Activated naive CD8-positive, alpha-beta T cell treated with anti-CD3 and anti-CD28 coated beads for 36 hours (primary cell): ENCODE measurements at places on chromosomes 16 and 17. TPM values are rescaled to one million over a fixed set of nuclear protein-coding genes. Genes with fewer than 3 reads are reported as not detected.
A peak's percentile ranks its signal among the peaks of the same experiment; 100 is the strongest.

ANKRD40CL gene
- not detected for total RNA-seq

GRCh38 chr17:67980456-67980855, 15.8 kb downstream of the C17orf58 start:
- H3K4me3 ChIP-seq: no peak overlapping the region
- peaks cover 3% of the 10 kb centered on the region for H3K4me1 ChIP-seq
- no peak for DNase-seq
- H3K27ac ChIP-seq: no peak overlapping the region
- H3K27me3 ChIP-seq: no peaks in the 10 kb centered on the region

CNGB1 gene
- total RNA-seq: not detected

TMEM238L gene
- not detected for total RNA-seq

MYO18A gene
- total RNA-seq: 24.2 TPM

DNA sequence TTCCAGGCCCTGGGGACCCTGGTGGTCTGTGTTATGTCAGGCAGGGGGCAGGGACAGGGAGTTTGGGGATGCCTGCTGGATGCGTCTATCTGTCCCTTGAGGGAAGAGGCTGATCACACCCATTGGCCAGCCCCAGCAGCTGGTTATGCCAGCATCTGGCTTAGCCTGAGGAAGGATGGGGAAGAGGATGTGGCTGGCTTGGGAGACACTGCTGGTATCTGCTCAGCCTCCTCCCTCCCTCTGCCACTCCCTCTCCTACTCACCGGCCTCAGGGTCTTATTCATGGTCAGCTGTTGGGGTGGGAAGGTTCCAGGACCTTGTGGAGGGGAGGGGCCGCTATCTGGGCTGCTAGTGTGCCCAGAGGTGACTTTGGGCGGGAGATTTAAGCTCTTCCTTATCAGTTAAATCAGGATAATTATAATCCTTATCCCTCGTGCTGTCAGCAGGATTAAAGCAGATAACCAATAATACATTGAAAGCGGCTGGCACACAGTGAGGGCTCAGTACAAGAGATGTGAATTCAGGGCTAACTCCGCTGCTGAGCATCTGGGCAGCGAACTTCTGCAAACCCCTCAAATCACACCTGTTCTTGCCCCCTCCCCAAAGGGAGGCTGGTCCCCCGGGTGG, 36.0 kb upstream of the MLKL start:
- DNase-seq: no peak
- H3K27me3 ChIP-seq: no peaks in the 10 kb centered on the region
- no peak overlapping the region for H3K27ac ChIP-seq
- no peak overlapping the region for H3K4me3 ChIP-seq
- no peaks in the 10 kb centered on the region for H3K36me3 ChIP-seq

CUEDC1 gene
- total RNA-seq: 0.18 TPM

KRT24 gene
- total RNA-seq: not detected

GRCh38 chr16:81956213-81956948, 54.9 kb downstream of the SDR42E1 start:
- no peak overlapping the region for H3K27ac ChIP-seq
- H3K4me3 ChIP-seq: no peak overlapping the region
- no peak for DNase-seq
- no peaks in the 10 kb centered on the region for H3K27me3 ChIP-seq
- no peaks in the 10 kb centered on the region for H3K36me3 ChIP-seq

GRCh38 chr17:44385287-44386181, 3.9 kb downstream of the ITGA2B start:
- no peaks in the 10 kb centered on the region for H3K36me3 ChIP-seq
- peaks cover 39% of the 10 kb centered on the region for H3K27me3 ChIP-seq
- peak overlapping the region; percentile 74 for H3K4me3 ChIP-seq
- H3K27ac ChIP-seq: no peak overlapping the region

RHBDL1 gene
- total RNA-seq: 0.49 TPM

DNA sequence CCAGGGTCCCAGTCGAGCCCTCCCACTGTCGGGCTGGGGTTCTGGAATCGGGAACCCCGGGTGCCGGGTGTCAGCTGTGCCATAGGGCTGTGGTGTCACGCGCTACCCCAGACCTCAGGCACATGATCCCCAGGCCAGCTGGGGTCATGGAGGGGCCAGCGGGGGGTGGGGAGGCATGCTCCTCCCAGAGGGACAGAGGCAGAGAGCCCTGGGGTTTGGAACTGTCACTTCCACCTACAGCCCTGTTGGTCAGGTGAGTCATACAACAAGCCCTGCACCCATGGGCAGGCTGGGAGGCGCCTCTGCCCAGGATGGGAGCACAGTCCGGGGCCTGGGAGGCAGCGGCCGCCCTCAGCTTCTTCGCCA, 63.0 kb downstream of the BAIAP2 start:
- DNase-seq: peak; percentile 28
- peaks cover 23% of the 10 kb centered on the region for H3K4me1 ChIP-seq
- no peaks in the 10 kb centered on the region for H3K36me3 ChIP-seq
- H3K4me3 ChIP-seq: no peak overlapping the region

DNA sequence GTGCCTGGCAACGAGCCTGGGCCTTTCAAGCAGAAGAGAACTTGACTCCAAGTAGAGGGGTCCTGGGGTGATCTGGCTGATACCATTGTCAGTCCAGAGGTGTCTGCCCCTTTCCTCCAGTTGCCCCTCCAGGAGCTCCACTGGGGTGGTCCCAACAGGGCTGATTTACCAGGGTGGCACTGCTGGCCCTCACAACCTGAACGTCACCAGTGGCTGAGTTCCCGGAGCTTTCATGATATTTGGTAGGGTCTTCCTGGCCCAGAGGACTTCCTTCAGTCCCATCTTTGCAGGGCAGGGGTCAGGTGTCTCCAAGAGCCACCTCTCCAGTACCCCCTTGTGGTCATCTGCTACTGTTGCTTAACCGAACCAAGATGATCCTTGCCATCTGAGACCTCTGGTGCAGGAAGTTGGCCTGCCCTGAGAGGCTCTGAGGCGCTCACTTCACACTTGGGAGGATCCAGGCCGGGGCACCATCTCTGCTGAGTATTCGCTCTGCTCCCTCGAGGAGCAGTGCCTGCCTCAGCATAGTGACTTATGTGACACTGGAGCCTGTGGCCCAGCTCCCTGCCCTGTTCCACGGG, 3.5 kb downstream of the LIMD2 start:
- H3K36me3 ChIP-seq: peaks cover 41% of the 10 kb centered on the region
- peaks cover 57% of the 10 kb centered on the region for H3K4me1 ChIP-seq
- peak; percentile 49 for DNase-seq
- peak overlapping the region; percentile 94 for H3K27ac ChIP-seq
- H3K4me3 ChIP-seq: peak overlapping the region; percentile 91

DNA sequence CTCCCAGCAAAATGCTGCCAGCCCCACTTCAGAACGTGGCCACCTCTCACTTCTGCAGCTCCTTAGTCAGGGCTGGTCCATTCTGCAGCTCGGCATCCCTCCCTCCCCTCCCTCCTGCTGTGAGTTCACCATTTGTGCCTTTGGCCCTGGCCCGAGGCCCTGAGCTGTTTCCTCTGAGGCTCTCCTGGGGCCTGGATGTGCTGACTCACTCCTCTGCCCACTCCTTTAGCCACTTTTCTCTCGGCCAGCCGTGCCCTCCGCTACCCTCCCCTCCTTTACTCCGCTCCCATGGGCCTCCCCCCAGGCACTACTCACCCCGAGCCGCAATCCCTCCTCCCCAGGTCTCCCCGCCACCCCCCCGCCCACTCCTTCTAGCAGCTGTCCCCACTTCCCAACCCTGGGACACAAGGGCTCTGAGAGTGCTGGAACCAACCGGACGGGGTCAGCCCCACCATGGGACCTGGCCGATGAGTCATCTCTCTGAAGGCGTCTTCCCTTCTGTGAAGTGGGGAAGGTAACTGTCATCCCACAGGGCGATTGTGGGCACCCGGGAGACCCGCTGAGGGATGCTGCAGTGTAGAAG, 11.5 kb downstream of the KCNG4 start:
- H3K27ac ChIP-seq: no peak overlapping the region
- no peaks in the 10 kb centered on the region for H3K4me1 ChIP-seq
- no peak overlapping the region for H3K4me3 ChIP-seq
- peaks cover 8% of the 10 kb centered on the region for H3K27me3 ChIP-seq

DNA sequence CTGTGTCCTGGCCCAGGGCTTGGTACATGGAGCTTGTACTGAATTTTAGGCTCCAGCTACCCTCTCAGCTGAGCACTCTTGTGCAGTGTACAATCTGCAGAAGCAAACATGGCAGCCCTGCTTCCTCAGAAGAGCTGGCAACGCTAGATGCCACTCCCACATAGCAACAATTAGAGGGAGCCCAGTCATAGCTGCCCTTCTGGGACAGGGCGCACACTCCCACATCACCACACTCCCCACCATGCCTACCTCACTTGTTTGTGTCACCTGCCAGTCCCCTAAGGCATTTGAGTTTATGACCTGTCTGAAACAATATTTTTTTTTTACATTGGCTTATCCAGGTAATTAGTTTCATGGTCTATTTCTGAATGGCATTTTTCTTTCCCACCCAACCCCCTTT, 72.3 kb downstream of the C17orf67 start:
- H3K4me3 ChIP-seq: no peak overlapping the region
- no peak for DNase-seq
- peaks cover 12% of the 10 kb centered on the region for H3K4me1 ChIP-seq

- no peaks in the 10 kb centered on the region for H3K36me3 ChIP-seq
- no peak overlapping the region for H3K4me3 ChIP-seq
- no peak overlapping the region for H3K27ac ChIP-seq
- H3K4me1 ChIP-seq: no peaks in the 10 kb centered on the region
- no peak for DNase-seq
Measured at GRCh38 chr17:11922638-11923037, 74.6 kb downstream of the ZNF18 start.

GRCh38 chr16:80680046-80680445, 124.4 kb downstream of the CDYL2 start:
- peaks cover 5% of the 10 kb centered on the region for H3K4me1 ChIP-seq
- no peaks in the 10 kb centered on the region for H3K27me3 ChIP-seq
- H3K36me3 ChIP-seq: peaks cover 4% of the 10 kb centered on the region
- no peak for DNase-seq

PPP4C gene
- total RNA-seq: 127 TPM

- H3K4me3 ChIP-seq: no peak overlapping the region
- no peak overlapping the region for H3K27ac ChIP-seq
- no peaks in the 10 kb centered on the region for H3K36me3 ChIP-seq
Measured at GRCh38 chr16:15778999-15779614, 77.7 kb downstream of the MYH11 start.

- no peak overlapping the region for H3K4me3 ChIP-seq
- H3K36me3 ChIP-seq: peaks cover 20% of the 10 kb centered on the region
- H3K27ac ChIP-seq: no peak overlapping the region
- DNase-seq: no peak
- no peaks in the 10 kb centered on the region for H3K27me3 ChIP-seq
Measured at GRCh38 chr16:71927787-71928186, 32.5 kb downstream of the IST1 start.

DNA sequence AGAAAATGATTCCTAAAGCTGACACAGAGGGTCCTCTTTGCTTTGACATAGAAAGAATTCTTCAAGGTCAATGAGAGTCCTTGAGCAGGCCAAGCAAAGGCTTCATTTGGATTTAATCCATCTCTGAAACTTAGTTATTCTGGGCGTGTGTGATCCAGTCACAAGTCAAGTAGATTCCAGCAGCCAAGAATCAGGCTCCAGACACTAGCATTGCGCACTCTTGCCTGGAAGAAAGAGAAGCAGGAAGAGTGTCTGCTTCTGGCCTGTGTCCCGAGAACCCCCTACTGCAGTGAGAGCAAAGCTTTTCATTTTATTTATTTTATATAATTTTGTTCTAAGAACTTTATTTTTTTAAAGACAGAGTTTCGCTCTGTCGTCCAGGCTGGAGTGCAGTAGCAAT, 88.2 kb upstream of the CACNG5 start:
- no peak for DNase-seq
- H3K36me3 ChIP-seq: peaks cover 29% of the 10 kb centered on the region
- no peaks in the 10 kb centered on the region for H3K4me1 ChIP-seq
- no peak overlapping the region for H3K4me3 ChIP-seq
- H3K27me3 ChIP-seq: no peaks in the 10 kb centered on the region
- H3K27ac ChIP-seq: no peak overlapping the region

DNA sequence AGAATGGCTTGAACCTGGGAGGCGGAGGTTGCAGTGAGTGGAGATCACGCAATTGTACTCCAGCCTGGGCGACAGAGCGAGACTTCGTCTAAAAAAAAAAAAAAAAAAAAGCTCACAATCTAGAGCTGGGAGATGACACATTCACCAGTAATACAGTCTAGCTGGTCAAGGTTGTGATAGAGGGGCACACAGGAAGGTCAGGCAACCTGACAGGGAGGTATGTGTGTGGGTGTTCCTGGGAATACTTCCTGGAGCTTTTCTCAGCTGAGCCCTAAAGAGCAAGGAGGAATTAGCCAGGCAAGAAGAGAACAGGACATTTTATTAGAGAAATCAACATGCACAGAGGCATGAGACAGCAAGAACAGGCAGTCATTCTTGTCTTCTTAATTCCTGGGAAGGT, 216.7 kb downstream of the SHISA9 start:
- H3K27me3 ChIP-seq: peaks cover 4% of the 10 kb centered on the region
- H3K27ac ChIP-seq: no peak overlapping the region

OTOP2 gene
- not detected for total RNA-seq

ADAD2 gene
- 0.66 TPM for total RNA-seq

CDT1 gene
- total RNA-seq: 158 TPM

DNA sequence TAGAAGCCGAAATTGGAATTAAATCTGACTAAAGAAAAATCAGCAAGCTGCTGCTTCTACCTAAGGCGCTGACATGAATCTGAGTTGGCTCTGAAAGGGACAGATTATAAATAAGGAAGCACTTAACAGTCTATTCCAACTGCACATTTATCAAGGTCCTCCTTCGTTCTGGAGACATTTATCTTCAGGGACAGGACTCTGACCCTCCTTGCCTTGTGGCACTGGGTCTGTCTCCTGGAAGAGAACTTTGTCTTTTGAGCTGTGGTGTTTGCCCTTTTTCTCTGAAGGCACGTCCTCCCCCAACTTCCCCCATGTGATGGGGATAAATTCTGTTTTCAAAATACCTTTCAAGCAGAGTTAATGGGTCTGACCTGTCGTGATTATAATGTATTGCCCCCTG, 47.0 kb upstream of the MARCHF10 start:
- no peak for DNase-seq
- H3K4me3 ChIP-seq: no peak overlapping the region
- no peaks in the 10 kb centered on the region for H3K36me3 ChIP-seq
- H3K27me3 ChIP-seq: no peaks in the 10 kb centered on the region
- H3K4me1 ChIP-seq: no peaks in the 10 kb centered on the region

KCNH4 gene
- total RNA-seq: 0.44 TPM

ABCC12 gene
- total RNA-seq: not detected

DNA sequence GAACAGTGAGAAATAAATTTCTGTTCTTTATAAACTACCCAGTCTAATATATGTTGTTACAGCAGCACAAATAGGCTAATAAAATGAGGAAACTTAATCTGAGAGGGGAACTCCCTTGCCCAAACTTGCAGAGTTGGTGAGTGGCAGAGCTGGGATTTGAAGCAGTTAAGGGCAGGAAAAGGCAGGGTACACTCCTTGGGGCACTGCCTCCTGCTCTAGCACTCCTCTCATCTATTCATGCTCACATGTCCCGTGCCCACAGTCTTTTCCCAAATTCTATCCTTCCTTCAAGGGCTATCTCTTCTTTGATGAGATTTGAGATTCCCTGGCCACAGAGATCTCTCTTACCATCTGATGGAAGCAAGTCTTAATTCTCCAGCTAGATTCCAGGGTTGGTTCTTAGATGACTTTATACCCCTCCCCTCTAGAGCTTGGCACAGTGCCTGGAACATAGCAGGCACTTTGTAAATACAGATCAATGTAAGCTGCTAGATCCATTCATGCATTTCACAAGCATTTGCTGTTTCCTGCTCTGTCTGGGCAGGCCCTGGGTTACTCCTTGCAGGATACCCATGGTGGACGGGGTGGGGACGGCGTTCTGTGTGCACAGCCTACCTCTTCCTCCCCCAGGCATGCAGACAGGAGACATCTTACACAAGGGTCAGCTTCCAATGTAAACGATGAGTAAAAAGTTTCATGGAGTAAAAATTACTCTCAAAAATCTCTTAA, 39.2 kb upstream of the ABCC12 start:
- no peak for DNase-seq
- H3K27me3 ChIP-seq: no peaks in the 10 kb centered on the region
- no peaks in the 10 kb centered on the region for H3K4me1 ChIP-seq
- H3K36me3 ChIP-seq: no peaks in the 10 kb centered on the region
- H3K4me3 ChIP-seq: no peak overlapping the region

C17orf67 gene
- 1.5 TPM for total RNA-seq
